ENCODE measurements at places on chromosomes 7 and 10.
A peak's percentile ranks its signal among the peaks of the same experiment; 100 is the strongest.

- DNase-seq: no peak
These were observed 114.9 kb downstream of the TRRAP start for GRCh38 chr7:98993024-98993897.

- DNase-seq: no peak
These were observed 526.9 kb upstream of the VSTM2A start for GRCh38 chr7:54015251-54015650.

GRCh38 chr7:81710751-81711150 lies 59.1 kb downstream of the HGF start:
- no peak for DNase-seq

- no peak for DNase-seq
These were observed 73.8 kb upstream of the PRLHR start for GRCh38 chr10:118669020-118669791.

DNA sequence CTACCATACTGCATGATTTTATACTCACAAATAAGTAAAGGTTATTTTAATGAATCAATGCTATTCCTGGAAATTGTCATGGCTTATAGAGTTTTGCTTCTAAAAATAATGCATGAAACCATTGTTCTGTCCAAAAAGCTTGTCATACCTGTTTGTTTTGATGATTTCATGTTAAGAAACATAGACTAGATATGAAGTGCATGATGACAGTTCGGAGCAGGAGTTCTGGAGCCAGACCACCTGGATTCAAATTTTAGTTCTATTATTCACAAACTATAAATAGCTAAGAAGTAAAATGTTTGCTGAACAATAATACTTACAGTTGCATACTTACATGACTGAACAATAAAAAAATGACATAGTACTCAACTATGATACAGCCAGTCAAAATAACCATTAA lies 107.0 kb upstream of the AKR1E2 start:
- DNase-seq: no peak

DNA sequence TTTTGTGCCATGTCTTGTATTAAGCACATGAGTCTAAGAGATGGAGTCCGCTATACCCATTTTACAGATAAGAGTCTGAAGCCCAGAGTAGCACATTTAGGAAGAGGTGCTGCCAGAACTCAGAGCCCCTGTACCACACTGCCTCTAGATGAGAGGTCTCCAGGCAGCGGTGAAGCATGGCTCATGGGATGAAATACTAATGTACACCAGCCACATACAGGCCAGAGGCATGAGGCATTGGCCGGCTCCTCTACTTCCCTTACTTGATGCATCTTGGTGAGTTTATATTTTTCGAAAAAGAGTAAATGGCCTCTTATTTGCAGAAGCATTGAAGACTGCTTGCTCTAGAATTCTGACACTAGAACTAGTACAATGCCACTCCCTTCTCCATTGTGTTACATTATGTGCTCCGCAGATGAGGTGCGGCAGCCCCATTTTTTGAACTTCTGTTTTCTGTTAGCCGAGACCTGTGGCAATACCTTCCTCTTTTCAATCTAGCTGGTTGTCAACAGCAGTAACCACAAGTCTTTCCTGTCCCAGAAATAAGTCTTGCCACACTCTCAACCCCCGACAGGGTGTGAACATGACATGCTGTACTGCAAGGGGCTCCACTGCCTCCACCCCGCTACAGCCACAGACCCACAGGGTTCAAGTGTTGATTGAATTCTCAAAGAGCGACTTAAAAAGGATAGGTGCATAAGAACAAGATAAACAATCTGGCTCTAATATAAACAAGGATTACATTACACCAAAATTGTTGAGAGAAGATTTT lies 145.3 kb downstream of the CELF2 start:
- peak; percentile 61 for DNase-seq

DNA sequence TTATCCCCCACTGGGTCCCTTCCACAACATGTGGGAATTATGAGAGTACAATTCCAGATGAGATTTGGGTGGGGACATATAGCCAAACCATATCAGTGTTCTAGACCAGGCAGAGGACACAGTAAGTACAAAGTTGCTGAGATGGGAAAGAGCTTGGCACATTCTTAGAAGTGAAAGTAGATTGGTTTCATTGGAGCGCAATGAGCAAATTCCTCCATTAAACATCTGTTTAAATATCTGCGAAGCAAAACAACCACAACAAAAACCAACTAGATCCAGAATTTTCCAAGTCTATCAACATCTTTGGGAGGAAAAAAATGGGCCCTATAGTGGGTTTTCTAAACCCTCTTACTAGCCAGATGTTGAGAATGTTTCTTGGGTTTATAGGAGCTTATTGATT lies 80.0 kb upstream of the STEAP1B start:
- DNase-seq: no peak
